Right ventricle myocardium inferior (tissue), 1 donor: ENCODE measurements at places on chromosomes 3 and 15.

DNA sequence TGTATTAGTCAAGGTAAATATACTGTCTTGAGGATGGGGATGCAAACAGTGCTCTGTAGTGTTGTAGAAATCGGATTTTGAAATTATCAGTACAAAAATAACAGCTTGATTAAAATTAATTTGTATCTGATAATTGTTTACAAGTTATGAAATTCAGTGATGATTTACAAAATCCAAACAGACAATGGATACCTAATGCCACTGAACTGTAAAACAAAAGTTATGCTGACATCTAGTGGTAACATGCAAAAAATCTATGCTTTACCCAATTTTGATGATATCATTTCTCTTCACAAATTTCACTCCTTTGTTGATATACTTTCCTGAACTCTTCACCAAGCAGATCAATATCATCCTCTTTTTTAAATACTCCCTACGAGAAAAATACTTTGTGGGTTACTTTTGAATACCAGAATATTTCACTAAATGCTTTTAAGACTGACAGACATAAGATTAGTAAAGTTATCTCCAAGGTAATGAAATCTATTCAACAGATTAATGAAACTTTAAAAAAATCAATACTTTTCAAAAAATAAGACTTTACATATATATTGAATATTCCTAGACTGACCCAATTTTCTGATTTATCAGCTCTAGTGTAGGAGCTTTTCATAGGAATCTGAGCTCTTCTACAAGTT lies 36.0 kb downstream of the MNS1 start:
- DNase-seq: no peak

DNA sequence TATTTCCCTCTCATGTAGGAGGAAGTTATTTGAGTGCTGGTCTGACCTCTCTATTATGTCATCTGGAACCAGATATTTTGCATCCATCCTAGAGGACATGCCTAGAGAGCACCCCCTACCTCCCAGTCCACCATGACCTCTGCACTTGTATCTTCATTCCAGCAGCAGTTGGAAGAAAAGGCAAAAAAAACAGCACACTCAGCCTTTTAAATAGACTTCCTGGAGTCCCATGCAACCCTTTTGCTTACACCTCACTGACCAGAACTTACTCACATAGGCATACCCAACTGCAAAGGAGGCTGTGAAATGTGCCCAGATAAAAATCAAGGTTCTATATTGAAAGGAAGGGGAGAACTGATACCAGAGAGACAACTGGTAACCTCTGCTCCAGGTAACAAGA lies 92.3 kb upstream of the FHIT start:
- no peak for DNase-seq

DNA sequence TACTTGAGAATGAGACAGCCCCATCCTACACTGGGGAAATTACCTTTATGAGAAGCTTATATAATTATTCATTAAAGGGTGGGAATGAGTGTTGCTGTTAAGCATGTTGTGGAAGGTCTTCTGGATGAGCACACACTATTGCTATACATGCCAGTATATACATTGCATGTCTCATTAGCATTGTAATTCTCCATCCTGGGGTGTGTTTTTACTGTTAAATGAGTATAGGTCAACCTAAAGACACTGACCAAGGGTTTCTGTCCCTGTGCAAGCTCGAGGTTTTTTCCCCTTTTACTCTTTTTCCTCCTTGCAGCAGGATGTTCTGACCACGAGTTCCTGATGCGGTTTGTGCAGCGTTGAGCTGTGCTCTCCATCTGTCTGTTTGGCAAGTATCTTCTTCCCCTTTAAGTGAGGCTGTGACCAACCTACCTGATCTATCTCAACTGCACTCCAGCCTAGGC lies 7.2 kb upstream of the IVD start:
- no peak for DNase-seq

GRCh38 chr15:47570044-47570443 lies 147.3 kb upstream of the SEMA6D start:
- no peak for DNase-seq

GRCh38 chr15:74053517-74053916 lies 28.8 kb downstream of the GOLGA6A start:
- DNase-seq: no peak

GRCh38 chr15:91461377-91461776 lies 361.3 kb downstream of the SV2B start:
- no peak for DNase-seq
